ENCODE measurements at places on chromosomes 1 and 21.

DNA sequence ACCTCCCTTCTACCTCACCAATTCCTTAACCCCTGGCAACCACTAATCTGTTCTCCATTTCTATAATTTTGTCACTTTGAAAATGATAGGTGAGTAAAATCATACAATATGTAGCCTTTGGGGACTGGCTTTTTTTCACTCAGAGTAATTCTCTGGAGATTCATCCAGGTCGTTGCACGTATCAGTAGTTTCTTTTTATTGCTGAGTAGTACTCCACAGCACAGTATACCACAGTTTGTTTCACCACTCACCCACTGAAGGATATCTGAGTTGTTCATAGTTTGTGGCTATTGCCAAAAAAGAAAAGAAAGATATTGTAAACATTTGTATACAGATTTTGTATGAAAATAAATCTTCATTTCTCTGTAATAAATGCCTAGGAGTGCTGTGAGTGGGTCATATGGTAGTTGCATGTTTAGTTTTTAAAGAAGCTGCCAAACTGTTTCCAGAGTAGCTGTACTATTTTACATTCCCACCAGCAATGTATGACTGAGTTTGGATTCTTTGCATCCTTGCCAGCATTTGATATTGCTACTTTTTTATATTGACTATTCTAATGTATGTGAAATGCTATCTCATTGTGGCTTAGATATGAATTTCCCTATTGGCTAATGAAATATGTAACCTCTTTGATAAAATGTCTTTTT lies 3.7 kb downstream of the CHD1L start:
- no peak for DNase-seq

- no peak for DNase-seq
Observed at GRCh38 chr21:44353191-44353970, at the start of gene TRPM2. TRPM2 (plus strand) TSS chr21:44353621; CDS start chr21:44353701, 80 bp downstream.

DNA sequence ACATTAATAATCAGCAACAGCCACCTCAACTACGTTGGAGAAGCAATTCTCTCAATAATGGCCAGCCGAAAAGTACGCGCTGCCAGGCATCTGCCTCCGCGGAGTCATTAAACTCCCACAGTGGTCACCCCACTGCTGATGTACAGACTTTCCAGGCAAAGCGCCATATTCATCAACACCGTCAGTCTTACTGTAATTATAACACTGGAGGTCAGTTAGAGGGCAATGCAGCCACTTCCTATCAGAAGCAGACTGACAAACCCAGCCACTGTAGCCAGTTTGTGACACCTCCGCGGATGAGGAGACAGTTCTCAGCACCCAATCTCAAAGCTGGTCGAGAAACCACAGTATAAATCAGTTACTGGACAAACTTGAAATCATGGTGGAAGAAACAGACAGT lies 93.9 kb downstream of the KIF1B start:
- DNase-seq: no peak

- DNase-seq: no peak
Observed at GRCh38 chr1:201480231-201481003, 11.4 kb upstream of the PHLDA3 start.

All from progenitor cell of endocrine pancreas (in vitro differentiated cells).